ENCODE measurements at places on chromosomes 2 and 18.

DNA sequence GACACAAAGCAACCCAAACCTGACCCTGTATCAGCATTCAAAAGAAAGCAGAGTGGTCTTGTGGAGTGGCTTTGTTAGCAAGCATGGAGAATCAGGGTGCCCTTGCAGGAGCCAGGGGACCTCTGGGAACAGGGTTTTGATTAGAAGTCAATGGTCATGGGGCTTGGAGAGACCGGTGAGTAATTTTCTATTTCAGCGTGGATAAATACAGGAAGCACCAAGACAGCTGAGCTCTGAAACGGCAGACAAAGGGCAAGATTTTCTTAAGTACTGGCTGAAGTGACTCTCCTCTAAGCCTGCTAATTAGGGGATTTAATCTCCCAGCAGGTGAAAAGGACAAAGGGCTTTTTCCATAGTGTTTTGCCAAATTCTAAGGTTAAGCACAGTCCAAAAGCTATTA, 78.0 kb upstream of the GAREM1 start:
- no peak for DNase-seq

DNA sequence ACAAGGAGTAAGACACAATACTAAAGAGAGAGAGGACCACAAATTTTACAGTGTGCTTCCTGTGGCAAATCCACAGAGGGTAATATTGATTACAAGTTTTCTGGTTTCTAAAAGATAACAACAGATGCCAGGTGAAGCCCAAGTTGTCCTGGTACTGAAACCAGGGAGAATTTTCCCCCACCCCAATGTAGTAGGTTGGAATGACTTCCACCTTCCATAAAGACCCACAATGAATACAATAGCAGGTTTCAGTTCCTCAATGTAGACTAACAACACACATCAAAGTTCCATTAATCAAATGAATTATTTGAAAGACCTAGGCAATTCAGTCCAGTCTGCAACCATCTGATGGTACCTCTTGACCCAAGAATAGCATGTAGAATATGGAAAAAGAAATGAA, 44.0 kb upstream of the TMEM247 start:
- DNase-seq, result no peak

GRCh38 chr2:23924589-23925359, 2.1 kb downstream of the ATAD2B start:
- DNase-seq, result no peak

GRCh38 chr2:128234613-128235012, 84.1 kb downstream of the HS6ST1 start:
- DNase-seq, result no peak

- no peak for DNase-seq
Measured at GRCh38 chr2:12074126-12074844, 327.9 kb downstream of the LPIN1 start.

All from HuH-7.5 (cell line).